Activated CD4-positive, alpha-beta T cell treated with anti-CD3 and anti-CD28 coated beads for 36 hours (primary cell): ENCODE measurements at places on chromosomes 2 and 18.

- DNase-seq: no peak
Measured at GRCh38 chr2:3664118-3664517, 6.1 kb downstream of the ALLC start.

DNA sequence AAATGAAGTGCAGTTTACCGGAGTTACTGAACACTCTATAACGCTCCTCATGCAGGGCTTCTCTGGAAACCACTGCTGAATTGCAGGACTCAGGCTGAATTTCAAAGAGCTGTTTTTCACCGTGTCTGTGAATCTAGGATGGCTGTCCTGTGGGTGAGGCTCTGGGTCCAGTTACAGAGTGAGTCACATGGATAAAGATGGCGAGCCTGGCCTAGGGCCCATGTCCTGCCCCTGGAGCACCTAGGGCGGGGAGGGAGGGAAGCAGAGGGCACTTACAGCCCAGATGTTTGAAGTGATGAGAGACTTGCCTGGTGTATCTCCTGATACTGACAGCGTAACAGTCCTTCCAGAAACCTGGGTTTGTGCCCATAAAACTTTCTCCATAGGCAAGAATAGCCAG lies 583.0 kb downstream of the IRS1 start:
- DNase-seq: no peak

DNA sequence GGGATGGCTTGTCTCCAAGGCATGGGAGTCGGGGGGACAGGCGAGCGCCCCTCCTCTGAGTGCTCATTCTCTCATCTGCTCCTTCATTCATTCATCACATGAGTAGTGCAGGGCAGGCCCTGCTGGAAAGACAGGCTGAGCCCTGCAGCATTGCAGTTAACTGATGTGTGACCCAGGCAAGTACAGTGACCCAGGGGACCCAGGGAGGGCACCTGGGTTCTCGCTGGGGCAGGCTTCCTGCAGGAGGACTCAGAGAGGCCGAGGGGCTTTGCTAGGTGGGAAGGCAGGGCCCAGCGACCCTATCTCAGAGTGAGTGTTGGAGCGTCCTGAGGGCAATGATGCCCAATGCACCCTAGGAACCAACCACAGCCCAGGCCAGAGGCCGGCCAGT lies 30.6 kb downstream of the HJURP start:
- no peak for DNase-seq

DNA sequence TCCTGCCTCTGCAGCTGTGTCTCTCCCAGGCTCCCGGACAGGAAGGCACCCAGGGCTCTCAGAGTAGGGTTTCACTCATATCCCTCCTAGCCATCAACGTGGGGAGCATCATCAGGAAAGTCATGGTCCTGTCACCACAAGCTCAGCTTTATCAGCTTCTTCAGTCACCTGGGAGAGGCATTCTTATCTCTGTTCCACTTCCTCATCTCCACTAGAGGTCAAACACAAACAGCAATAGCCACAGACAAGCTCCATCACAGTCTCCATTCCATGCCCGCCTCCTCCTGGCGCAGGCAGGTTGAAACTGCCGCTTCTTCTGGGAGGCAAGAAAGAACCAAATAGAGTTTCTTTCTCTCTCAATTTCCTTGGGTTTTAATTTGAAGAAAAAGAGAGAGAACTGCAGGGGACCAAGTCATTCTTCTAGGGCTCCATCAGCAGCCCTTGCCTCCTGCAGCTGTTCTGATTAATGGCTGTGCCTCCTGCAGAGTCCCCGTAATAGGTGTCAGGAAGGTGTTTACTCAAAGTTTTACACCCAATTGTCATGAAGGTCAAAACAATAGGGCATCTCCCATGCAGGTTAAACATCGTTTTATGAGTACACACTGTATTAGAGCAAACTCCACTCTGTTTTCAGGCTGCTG lies 377.9 kb downstream of the TMEM182 start:
- no peak for DNase-seq

DNA sequence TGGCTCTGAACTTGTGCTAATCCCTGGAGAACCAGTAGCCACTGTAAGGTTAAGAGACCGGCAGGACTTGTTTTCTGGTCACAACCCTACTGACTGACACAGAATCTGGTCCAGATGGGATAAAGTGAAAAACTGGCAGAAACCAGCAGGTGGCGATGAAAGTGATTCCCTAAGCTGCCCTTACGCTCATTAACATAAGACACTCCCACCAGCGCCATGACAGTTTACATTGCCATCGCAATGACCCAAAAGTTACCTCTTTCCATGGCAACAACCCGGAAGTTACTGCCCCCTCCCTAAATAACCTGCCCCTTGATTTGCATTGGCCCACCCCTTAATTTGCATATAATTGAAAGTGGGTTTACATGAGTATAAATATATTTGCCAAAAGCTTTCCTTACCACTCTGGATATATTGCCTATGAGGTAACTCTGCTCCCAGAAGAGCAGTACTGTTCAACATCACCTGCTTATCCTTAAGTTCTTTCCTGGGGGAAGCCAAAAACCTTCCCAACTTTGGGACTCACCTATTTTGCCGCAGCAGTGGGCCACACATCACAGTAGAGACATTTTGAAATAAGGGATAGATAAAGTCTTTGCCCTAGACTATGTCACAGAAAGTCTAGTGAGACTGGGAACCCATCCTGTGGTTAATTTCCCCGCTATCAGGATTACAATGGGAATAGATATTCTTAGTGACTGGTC lies 35.8 kb upstream of the AFF3 start:
- DNase-seq: peak; percentile 56

- no peak for DNase-seq
Measured at GRCh38 chr2:178317811-178318210, 123.5 kb downstream of the OSBPL6 start.

DNA sequence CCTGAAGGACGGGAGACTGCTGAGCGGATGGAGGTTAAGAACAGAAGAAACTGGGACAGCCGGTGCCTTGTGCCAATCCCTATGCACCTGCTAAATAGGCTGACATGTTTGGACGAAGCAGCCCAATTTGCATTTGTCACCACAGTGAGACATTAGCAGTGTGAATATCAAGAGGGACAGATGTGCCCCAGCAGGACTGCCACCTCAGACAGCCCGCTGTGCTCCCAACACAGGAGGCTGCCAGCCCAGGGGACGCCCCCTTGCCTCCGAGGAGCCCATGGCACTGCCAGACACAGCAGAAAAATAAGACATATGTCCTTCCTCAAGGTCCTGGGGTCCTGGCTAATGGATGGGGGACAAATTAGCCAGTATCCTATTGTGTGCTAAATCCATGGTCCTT lies 306.7 kb upstream of the POU3F3 start:
- no peak for DNase-seq

DNA sequence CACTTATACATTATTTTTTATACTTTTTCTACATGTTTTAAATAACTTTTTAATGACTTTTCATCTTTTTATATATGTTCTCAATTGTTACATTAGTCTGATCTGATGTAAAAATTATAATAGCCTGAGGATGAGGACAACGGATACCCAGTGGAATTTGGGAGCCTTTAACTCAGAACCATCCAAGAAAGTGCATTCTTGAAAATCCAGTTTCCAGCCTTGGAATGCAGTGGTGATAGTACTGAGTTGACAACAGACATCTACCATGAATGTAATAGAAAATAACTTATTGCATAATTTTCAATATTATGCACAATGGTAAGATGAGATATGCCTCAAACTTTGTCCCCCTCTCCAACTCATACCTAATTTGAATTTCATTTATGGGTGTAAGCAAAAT lies 120.7 kb upstream of the ZC3H15 start:
- DNase-seq: no peak

- DNase-seq: no peak
Measured at GRCh38 chr18:48643262-48643661, 104.4 kb downstream of the CTIF start.

GRCh38 chr18:41464278-41464677 lies 490.8 kb upstream of the PIK3C3 start:
- DNase-seq: no peak

DNA sequence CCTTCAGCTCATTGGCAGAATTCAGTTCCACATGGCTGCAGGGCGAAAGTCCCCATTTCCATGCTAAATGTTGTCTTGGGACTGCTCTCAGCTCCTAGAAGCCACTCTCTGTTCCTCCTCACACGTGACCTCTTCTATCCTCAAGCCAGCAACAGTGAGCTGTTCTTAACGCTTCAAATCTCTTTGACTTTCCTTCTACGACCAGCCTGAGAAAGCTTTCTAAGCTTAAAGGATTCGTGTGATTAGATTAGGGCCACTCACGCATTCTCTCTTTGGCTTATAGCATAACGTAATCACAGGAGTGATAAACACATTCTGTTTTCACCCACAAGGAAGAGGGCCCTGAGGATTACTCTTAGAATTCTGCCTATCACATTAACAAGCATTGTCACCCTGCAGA lies 29.8 kb upstream of the LAMA1 start:
- no peak for DNase-seq

GRCh38 chr2:168353251-168353650 lies 102.8 kb upstream of the CERS6 start:
- no peak for DNase-seq

DNA sequence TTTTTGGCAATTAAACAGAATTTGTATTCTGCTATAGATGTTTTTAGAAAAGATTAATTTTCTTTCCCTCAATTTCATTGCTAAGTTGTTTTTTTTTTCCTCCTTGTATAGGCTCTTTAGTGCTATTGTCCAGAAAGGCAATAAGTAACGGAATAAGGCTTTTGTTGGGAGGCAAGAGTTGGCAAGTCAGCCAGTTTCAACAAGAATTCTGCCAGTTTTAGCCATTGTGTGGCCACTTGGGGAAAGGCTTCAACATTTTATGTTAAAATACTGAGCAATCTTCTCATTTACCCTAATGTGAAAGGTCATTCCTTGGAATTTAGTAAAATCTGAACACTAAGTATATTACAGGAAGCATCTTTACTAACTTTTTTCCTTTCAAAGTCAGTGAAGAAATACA lies 9.6 kb downstream of the CALCRL start:
- no peak for DNase-seq

DNA sequence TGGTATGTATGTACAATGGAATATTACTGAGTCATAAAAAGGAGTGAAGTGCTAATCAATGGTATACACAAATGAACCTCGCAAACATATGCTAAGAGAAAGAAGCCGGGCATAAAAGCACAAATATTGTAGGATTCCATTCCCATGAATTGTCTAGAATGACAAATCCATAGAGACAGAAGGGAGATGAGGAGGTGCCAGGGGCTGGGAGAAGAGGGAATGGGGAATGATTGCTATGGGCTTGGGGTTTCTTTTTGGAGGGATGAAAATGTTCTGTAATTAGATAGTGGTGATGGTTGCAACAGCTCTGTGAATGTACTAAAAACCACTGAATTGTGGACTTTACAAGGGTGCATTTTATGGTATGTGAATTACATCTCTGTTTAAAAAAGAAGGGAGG lies 73.5 kb downstream of the GLI2 start:
- DNase-seq: no peak

GRCh38 chr2:181077128-181077709 lies 96.8 kb downstream of the UBE2E3 start:
- DNase-seq: no peak

GRCh38 chr2:71705171-71705960 lies 252.0 kb downstream of the DYSF start:
- no peak for DNase-seq

DNA sequence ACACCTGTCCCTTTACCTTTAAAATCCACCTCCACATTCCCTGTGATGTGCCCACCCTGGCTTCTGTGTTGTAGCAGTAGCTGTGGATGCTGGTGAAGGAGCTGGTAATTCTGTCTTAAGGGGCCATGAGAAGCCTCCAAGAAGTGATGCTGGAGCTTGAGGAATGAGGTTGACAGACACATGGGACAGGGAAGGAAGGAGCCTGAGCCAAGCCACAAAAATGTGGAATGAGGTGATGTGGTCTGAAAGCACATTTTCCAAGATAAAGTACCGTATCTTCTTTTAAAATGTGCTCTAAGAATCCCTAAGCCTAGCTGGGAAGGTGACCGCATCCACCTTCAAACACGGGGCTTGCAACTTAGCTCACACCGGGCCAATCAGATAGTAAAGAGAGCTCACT lies 31.2 kb downstream of the VWA3B start:
- DNase-seq: no peak

- no peak for DNase-seq
Measured at GRCh38 chr2:207133820-207134519, 31.8 kb downstream of the KLF7 start.

GRCh38 chr2:136031711-136032110 lies 46.3 kb upstream of the DARS1 start:
- no peak for DNase-seq

GRCh38 chr2:64609227-64609941 lies 44.3 kb downstream of the SERTAD2 start:
- DNase-seq: peak; percentile 82

- DNase-seq: no peak
Measured at GRCh38 chr18:59470561-59471121, 111.6 kb upstream of the LMAN1 start.

- DNase-seq: peak; percentile 10
Measured at GRCh38 chr2:218516614-218517013, 51.5 kb downstream of the USP37 start.

DNA sequence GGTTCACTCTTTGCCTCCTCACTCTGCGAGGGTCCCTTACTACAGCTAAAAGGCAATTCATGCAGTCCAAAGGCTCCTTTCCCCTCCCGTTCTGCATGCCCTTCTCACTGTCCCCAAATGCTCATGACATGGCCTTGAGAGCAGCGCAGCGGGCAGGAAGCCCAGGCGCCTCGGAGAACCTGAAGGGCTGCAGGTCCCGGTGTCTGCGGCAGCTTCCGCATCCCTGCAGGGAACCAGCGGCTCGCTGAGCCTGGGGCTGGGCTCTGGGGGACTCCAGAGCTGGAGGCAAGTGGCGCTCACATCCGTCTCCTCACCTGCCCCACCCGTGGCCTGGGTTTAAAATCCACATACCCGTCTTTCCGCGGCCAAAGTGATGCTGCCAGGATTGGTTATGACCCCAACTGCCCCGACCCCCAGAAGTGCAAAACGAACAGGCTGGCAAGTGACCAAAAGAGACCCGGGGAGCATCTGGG lies 462 bp upstream of the CIDEA start:
- no peak for DNase-seq

GRCh38 chr2:64352292-64352691 lies 101.7 kb upstream of the LGALSL start:
- DNase-seq: no peak

- no peak for DNase-seq
Measured at GRCh38 chr2:58047961-58048360, 1.4 kb downstream of the VRK2 start.

DNA sequence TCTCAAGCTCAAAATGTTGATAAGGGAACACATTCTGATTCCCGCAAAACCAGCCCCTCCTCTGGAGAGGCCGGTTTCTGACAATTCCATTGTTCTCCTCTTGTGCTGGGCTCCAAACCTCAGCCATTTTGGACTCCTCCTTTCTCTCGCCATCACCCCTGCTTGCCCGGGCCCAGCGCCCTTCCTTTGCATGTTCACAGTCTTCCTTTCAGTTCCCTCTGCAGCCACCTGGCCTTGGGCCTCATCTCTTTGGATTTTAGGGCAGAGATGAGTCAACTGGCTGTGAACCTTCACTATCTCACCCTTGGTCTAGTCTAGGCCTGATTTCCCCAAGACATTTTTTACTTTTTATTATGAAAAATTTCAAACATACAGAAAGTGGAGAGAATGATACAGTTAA lies 155.9 kb upstream of the MAP3K20 start:
- DNase-seq: no peak
